GM12892 (cell line): ENCODE measurements at places on chromosomes 4 and X.

- no peak for DNase-seq
Observed at GRCh38 chr4:48939785-48940184, 33.2 kb upstream of the OCIAD2 start.

DNA sequence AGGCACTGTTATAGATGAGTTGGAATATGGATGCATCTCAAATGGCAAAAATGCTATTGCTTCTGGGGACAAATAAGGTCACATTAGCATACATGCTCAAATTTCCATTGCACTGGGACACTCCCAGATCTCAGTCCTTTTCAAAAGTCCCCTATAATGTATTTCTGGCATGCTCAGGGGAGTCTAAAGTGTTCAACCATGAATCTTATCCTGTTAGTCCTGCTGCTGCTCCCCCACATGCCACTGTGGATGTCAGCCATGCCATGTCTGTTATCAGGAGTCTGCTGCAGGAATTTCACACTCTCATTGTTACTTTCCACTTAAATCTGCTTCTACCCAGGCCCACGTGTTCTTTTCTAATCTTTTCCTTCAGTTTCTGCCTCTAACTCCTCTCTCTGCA, 1000.6 kb downstream of the CCSER1 start:
- DNase-seq, result no peak

GRCh38 chrX:35622040-35622439, 176.1 kb upstream of the MAGEB16 start:
- no peak for DNase-seq

DNA sequence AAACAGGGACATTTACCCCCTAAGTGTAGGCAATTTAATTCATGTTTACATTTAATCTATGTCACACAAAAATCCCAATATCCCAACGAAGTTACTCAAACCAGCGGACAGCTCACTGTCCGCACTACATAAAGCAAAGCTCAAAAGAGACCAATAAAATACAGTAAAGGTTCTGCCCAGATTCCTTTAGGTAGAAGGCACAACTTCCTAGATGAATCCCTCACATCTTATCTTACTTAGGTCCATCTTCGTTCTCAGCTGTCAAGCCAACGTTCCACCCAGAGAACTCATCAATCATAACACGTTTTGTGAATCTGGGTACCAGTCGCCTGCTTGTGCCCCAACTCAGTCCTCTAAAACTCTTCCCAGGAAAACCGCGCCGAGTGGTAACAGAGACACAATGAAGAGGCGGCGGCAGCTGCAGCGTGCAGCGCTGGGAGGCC, 1.7 kb downstream of the HNRNPDL start:
- DNase-seq, result no peak
